Activated CD4-positive, alpha-beta memory T cell treated with anti-CD3 and anti-CD28 coated beads, Interleukin-2, amount 10 ng/mL, durations not matched to agents 7 days and 5 days (primary cell): ENCODE measurements at places on chromosomes 11 and 22. TPM values are rescaled to one million over a fixed set of nuclear protein-coding genes. Genes with fewer than 3 reads are reported as not detected.
A peak's percentile ranks its signal among the peaks of the same experiment; 100 is the strongest.

- DNase-seq, result no peak
Observed at GRCh38 chr11:119920666-119921387, 191.8 kb upstream of the NECTIN1 start.

- DNase-seq, result peak; percentile 43
Observed at GRCh38 chr11:62614275-62614674, 1.2 kb downstream of the ROM1 start.

- no peak for DNase-seq
Observed at GRCh38 chr11:76783896-76784813, 999 bp downstream of the TSKU start.

- DNase-seq, result no peak
Observed at GRCh38 chr11:13168271-13168670, 109.3 kb upstream of the BMAL1 start.

- no peak for DNase-seq
Observed at GRCh38 chr11:73598719-73599379, 937 bp upstream of the FAM168A start.

- no peak for DNase-seq
Observed at GRCh38 chr11:43578346-43579170, 102.0 kb upstream of the HSD17B12 start.

GRCh38 chr11:134366254-134366653 lies 34.5 kb downstream of the GLB1L2 start:
- DNase-seq, result no peak

DNA sequence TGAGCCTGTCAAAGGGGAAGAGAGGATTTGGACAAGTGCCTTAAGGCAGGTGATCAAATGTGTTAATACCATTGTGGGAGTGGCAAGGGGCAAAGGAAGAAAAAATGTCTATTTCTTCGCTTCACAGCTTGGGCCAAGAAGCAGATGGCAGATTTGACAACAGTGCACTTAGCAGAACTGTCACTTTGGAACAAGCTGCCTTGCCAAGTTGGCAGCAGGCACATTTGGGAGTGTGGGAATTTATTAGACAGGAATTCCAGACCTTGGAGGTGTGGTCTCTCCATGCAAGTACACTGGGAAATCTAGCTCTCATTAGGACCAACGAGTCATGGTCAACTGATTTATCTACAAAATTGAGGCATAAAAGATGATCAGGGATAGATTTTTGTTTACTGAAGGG lies 265.1 kb downstream of the NELL1 start:
- no peak for DNase-seq

DNA sequence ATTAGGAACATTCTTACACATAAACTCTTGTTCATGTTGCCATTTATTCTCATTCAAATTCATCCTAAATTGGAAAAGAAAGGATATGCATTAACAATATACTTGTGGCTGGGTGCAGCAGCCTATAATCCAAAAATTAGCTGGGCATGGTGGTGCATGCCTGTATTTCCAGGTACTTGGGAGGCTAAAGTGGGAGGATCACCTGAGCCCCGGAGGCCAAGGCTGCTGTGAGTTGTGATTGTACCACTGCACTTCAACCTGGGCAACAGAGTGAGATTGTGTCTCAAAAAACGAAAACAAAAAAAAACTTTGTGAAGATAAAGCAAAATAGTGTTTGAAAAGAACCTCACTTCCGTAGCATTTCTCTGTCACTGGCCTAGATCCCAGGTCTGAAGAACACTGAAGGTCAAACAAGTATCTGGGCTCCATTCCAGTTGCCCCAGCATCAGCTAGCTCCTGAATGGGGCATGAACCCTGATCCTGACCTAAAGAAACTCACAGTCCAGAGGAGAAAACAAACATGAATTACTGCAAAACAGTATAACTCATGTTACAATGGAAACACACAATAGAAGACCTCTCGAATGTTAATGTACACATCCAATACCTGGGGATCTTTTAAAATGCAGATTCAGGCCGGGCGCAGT lies 32.2 kb downstream of the TUG1 start:
- no peak for DNase-seq

- DNase-seq, result no peak
Observed at GRCh38 chr11:45333001-45333971, 47.1 kb upstream of the SYT13 start.

BTG4 gene
- total RNA-seq, result not detected

MRGPRF gene
- total RNA-seq, result not detected

MPPED2 gene
- not detected for total RNA-seq

ENTHD1 gene
- total RNA-seq, result 0.13 TPM

C22orf15 gene
- total RNA-seq, result 0.60 TPM

PRODH gene
- total RNA-seq, result 0.35 TPM

MRGPRE gene
- total RNA-seq, result not detected
